Stimulated activated CD4-positive, alpha-beta T cell treated with anti-CD3 and anti-CD28 coated beads, TNF-alpha, amount 100 ng/mL, for 1 hour (primary cell): ENCODE measurements at places on chromosomes 1 and 21.

DNA sequence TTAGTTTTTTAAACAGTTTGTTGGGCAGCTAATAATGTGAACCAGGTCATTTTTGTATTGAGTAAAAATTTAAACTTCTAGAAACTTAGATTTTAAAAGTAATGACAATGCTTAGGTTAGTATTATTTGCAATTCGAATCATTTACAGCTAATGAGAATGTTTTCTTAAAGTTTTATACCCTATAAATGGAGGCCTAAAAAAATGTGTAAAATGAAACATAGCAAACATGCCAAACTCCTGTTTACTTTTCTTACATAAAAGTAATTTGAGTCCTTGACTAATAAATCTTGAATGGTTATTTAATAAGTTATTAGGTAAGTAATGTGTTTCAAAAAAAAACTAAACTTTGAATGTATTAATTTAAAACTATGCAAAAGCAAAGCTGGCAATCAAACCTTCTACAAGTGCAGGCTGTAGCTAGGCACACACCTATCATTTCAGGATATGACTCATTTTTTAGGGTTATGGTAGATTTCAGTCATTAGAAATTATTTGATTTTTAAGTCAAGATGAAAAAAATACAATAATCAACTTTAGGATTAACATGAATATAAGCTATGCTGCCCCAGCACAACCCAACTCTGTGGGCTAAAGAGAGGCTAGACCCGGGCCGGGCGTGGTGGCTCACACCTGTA lies 41.5 kb downstream of the CLSTN1 start:
- DNase-seq, result no peak

- no peak for DNase-seq
These were observed 12.1 kb upstream of the KDF1 start for GRCh38 chr1:26972390-26972789.

GRCh38 chr21:32335601-32336575 lies 37.2 kb downstream of the MRAP start:
- no peak for DNase-seq

- no peak for DNase-seq
These were observed at the start of gene CNIH3 for GRCh38 chr1:224615861-224616755. CNIH3 (plus strand) TSS chr1:224616317; CDS start chr1:224617175, 858 bp downstream.

DNA sequence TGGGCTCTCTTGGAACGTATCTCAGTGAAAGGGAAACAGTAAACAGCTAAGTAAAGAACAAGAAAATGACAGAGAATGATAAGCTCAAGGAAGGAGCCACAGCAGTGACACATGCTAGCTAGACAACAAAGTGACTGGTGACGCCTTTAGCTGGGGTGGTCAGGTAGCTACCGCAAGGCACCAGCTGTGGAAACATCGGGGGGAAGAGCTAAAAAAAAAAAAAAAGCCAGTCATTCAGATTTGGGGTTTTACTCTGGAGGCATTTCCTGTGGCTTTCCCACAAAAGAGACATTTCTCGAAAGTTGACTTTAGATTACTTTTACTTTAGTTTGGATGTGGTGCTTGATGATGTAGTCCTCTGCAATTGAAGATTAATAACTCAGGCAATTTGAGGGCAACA lies 2.1 kb downstream of the FHAD1 start:
- DNase-seq, result no peak

GRCh38 chr1:96363826-96364225 lies 357.8 kb upstream of the PTBP2 start:
- DNase-seq, result no peak

DNA sequence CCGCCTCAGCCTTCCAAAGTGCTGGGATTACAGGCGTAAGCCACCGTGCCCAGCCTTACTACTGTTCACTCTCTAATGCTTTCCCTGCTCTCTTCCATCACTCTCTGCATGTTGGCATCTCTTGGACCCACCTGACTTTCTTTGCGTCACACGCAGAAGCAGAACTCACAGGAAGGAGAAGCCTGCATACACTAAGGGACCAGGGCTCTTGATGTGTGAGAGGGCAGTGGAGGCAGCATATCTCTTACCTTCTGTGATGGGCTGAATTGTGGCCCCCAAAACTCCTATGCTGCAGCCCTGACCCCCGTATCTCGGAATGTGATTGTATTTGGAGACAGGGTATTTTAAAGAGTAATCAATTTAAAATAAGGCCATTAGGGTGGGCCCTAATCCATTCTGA lies 26.7 kb upstream of the SLAMF9 start:
- DNase-seq, result no peak

DNA sequence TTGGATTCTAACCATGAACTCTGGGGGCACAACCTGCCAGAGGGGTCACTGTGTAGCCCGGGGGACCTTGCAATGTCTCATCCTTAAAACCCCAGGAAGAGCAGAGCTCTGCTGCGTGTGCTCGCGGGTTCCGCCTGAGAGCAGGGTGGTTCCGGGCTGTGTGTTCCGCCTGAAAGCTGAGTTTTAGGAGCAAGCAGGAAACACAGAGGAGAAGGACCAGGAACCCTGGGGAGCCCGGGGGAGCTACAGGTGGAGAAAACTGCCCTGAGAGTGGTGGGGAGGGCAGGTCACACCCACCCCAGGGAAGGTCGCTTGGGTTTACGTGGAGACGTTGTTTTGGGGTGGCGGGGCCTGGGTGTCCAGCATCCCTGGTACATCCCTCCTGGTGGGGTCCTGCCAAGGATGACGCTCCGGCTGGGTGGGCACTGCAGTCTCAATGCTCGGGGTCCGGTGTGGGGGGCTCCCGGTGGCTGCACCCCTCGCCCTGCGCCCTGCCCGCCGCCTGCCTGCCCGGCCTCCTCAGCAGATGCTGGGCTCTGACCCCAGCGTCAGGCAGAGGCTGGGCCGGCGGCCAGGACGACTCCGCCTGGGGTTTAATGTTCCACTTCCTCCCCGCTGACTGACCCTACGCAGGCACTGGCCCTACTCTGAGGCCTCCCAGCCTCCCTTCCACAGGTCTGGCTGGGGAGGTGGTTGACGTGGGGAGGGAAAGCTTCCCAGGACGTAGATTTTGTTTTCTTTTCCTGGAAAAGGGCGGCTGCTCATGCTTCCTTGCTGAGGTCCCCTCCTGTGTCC lies 17.3 kb upstream of the C1orf159 start:
- no peak for DNase-seq

- DNase-seq, result no peak
These were observed 15.3 kb downstream of the TSSK3 start for GRCh38 chr1:32377541-32378220.

- DNase-seq, result no peak
These were observed 239.1 kb upstream of the SGIP1 start for GRCh38 chr1:66294707-66295370.

GRCh38 chr1:102896286-102896685 lies 212.0 kb downstream of the COL11A1 start:
- no peak for DNase-seq

- no peak for DNase-seq
These were observed 62.4 kb upstream of the TNFSF18 start for GRCh38 chr1:173113015-173113741.

DNA sequence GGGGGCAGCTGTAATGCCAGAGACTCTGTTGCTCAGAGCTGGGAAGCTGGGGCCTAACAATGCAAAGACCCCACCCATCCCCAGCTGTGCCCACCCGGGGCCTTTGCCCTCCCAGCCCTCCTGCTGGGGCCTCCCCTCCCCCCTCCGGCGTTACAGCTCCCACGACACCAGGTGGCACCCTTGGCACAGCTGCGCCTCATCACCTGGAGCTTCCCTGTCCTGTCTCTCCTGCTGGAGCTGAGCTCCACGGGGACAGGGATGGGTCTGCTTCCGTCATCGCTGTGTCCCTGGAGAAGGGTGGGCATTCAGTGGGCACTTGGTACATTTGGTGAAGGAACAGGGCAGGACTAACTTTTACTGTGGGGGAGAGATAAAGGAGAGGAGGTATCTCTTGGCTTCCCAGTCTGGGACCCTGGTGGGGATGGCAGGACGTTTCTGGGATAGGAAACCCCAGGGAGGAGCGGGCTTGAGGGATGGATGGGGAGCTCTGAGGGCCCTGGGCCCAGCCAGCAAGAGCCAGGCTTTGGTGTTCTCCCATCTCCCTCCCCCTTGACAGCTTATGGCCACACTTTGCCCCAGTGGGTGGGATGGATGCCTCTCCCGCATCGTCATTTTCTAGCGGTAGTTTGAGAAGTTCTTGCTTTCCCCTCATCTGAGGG lies 453.2 kb downstream of the PTPRU start:
- DNase-seq, result no peak

DNA sequence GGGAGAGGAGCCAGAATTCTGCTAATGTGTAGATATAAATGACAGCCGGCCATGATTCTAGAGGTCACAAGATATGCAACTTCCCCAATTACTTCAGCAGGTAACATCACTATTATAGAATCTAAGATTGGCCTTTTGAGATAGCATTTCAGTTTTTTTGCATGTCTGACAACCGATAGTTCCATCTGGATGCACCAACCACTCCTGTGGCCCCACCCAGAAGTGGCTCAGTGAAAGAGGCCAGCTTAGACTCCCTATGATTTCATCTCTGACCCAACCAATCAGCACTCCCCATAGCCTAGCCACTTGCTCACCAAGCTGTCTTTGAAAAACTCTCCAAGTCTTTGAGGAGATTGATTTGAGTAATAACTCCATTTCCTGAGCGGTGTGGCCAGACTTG lies 30.3 kb upstream of the NUF2 start:
- DNase-seq, result no peak

- no peak for DNase-seq
These were observed 8.0 kb upstream of the RIMS3 start for GRCh38 chr1:40673452-40673851.

- no peak for DNase-seq
These were observed 142.6 kb upstream of the CXADR start for GRCh38 chr21:17370263-17370662.

DNA sequence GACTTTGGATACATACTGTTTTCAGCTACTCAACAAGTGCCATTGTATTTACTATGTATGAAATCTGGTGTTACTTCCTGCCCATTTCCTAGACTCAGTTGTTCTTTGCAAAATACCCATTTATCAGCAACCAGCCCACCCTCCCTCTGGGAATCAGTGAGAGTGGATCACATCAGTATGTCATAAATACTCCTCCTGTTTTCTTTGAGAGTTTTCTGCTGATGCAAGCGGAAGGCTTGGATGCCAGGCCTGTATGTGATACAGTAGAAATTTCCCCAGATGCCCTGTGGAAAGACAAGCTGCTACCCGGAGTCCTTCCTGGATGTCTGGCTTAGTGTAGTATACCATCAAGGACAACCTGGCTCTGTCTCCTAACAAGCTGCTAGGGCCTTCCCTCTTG lies 2.4 kb upstream of the PTPRC start:
- DNase-seq, result no peak

GRCh38 chr1:107009281-107009680 lies 47.2 kb upstream of the PRMT6 start:
- no peak for DNase-seq

GRCh38 chr1:229972600-229973296 lies 94.3 kb upstream of the GALNT2 start:
- DNase-seq, result no peak

DNA sequence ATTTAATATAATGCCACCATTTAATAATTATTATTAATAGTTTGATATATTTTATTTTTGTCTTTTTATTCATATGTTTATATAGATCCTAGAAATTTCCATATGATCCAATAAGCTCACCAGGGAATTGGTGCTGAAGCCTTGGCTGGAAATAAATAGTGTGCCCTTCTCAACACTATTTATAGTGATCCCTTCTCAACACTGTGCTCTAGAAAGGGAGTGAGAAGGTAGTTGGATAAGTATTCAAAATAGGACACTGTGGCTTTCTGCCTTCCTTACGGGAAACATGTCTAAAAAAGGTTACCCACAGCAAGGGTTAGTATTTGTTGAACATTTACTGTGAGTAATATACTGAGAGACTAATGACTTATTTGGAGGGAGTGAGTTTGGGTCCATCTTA lies 496.1 kb downstream of the NEGR1 start:
- DNase-seq, result no peak

GRCh38 chr1:172414331-172414730 lies 6.2 kb upstream of the C1orf105 start:
- DNase-seq, result no peak

DNA sequence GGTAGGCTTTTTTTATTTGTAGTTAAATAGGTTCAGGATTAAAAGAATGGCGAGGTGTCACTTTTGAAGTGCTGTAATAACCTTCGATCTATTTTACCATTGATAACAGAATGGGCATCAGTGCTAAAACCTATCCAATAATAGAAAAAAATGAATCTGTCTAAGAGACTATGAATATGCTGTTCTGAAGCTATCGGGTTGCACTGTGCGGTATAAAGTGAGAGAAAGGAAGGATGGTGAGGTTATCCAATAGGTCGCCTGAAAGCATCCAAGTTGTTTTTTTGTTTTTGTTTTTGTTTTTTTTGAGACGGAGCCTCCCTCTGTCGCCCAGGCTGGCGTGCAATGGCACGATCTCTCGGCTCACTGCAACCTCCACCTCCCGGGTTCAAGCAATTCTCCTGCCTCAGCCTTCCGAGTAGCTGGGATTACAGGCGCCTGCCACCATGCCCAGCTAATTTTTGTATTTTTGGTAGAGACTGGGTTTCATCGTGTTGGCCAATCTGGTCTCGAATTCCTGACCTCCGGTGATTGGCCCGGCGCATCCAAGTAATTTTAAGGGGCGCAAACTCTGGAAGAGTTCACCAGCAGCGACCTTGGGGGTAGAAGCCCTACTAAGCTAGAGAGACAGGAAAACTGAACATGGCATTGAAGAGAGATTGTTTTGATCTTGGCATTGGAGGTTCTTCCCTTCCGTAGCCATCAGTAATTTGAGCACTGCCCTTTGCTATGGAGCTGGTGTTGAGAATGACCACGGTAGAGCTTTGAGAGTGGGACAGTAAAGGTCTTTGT lies 8.7 kb upstream of the MDM4 start:
- DNase-seq, result no peak

GRCh38 chr1:228348708-228349467 lies 57.7 kb downstream of the TRIM11 start:
- no peak for DNase-seq

GRCh38 chr1:231359113-231359512 lies 21.0 kb downstream of the SPRTN start:
- DNase-seq, result no peak

DNA sequence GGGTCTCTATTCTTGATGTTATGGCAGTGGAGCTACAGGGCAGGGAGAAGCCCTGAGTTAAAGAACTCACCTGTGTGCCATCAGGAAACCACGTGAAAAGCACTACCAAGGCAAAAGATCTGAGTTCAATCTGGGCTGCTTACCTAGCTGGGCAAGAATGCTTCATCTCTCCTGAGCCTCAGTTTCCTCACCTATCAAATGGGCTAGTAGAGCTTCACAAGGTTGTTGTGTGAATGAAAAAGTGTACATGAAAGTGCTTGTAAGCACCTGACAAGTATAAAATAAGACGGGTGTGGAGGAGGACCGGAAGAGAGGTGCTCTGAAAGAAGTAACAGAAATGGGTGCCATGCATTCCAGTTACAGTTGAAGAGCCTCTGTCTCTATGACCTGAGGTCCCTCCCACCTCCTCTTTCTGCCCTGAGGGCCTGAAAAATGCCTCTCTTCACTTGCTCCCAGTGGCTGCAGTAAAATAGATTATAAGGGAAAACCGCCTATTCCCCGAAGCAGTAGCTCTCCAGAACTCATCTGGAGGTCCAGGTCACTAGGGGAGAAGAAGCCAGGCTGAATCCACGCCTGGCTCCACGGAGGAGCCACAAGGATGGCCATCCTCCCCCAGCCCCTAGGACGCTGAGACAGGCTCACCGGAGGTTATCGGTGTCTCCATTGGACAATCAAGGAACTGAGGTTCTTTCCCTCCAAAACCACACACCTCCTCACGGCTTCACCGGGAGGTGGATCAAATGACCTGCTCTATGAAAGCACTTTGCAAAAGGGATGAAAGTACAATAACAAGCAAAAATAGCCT lies 1.4 kb downstream of the GPR161 start:
- DNase-seq, result no peak
